Spinal cord (tissue), 10 donors: ENCODE measurements at places on chromosomes 12 and 14. TPM values are rescaled to one million over a fixed set of nuclear protein-coding genes. Genes with fewer than 3 reads are reported as not detected.

Gene TMBIM6
- polyA plus RNA-seq = 556 TPM

Gene IL26
- not detected for polyA plus RNA-seq

Gene CYP27B1
- 1.4 TPM for polyA plus RNA-seq

Gene KLRC1
- polyA plus RNA-seq = 1.9 TPM

Gene TMTC1
- polyA plus RNA-seq = 20.5 TPM

Gene MDM2
- 77.1 TPM for polyA plus RNA-seq

Gene CLMN
- polyA plus RNA-seq = 8.8 TPM

Gene SPATA7
- polyA plus RNA-seq = 24.6 TPM

Gene C14orf39
- polyA plus RNA-seq = 0.27 TPM

Gene MVK
- 35.8 TPM for polyA plus RNA-seq

Gene INHBE
- polyA plus RNA-seq = 0.23 TPM

Gene IFNG
- polyA plus RNA-seq = not detected

Gene DHRS7
- 90.6 TPM for polyA plus RNA-seq

Gene SLC35F4
- 15.6 TPM for polyA plus RNA-seq

Gene CRADD
- 11.2 TPM for polyA plus RNA-seq

Gene VTI1B
- 156 TPM for polyA plus RNA-seq

Gene TMEM229B
- polyA plus RNA-seq = 54.6 TPM

Gene AQP6
- 7.3 TPM for polyA plus RNA-seq

Gene CAPZA3
- polyA plus RNA-seq = not detected

Gene ATP6V1D
- polyA plus RNA-seq = 207 TPM

Gene ADAM20
- 0.32 TPM for polyA plus RNA-seq

Gene MYF5
- polyA plus RNA-seq = not detected

Gene SUDS3
- polyA plus RNA-seq = 35.2 TPM

Gene GLIPR1L1
- polyA plus RNA-seq = 0.66 TPM

Gene CLEC12A
- 0.75 TPM for polyA plus RNA-seq

Gene OVCH1
- polyA plus RNA-seq = 0.78 TPM

Gene KRT3
- not detected for polyA plus RNA-seq

Gene ASPG
- 1.4 TPM for polyA plus RNA-seq

Gene SIX1
- 0.17 TPM for polyA plus RNA-seq

Gene LAG3
- 0.93 TPM for polyA plus RNA-seq

Gene UBR7
- 38.2 TPM for polyA plus RNA-seq

Gene GUCY2C
- polyA plus RNA-seq = 0.16 TPM

Gene KCNC2
- 16.0 TPM for polyA plus RNA-seq

Gene FOXN4
- polyA plus RNA-seq = 1.4 TPM

Gene VRTN
- polyA plus RNA-seq = not detected

Gene DPY19L2
- polyA plus RNA-seq = 45.0 TPM

Gene KTN1
- polyA plus RNA-seq = 229 TPM

Gene AP1G2
- 82.3 TPM for polyA plus RNA-seq

Gene CNTN1
- polyA plus RNA-seq = 490 TPM

Gene DNAJC22
- polyA plus RNA-seq = 2.4 TPM

Gene ARMH4
- polyA plus RNA-seq = 15.4 TPM

Gene DENR
- polyA plus RNA-seq = 68.2 TPM

Gene OR6C3
- polyA plus RNA-seq = not detected

Gene SLC2A13
- polyA plus RNA-seq = 21.1 TPM

Gene NUP37
- polyA plus RNA-seq = 12.2 TPM

Gene SLC2A14
- 0.38 TPM for polyA plus RNA-seq

Gene GDF3
- polyA plus RNA-seq = 0.12 TPM

Gene GYS2
- 0.18 TPM for polyA plus RNA-seq

Gene POTEM
- not detected for polyA plus RNA-seq

Gene DDX23
- polyA plus RNA-seq = 87.0 TPM

Gene SLC16A7
- 2.3 TPM for polyA plus RNA-seq
